ENCODE measurements at places on chromosomes 4 and X. TPM values are rescaled to one million over a fixed set of nuclear protein-coding genes. Genes with fewer than 3 reads are reported as not detected.

TRIM2 gene
- 12.2 TPM for polyA plus RNA-seq

TGIF2LX gene
- polyA plus RNA-seq, result not detected

TAPT1 gene
- polyA plus RNA-seq, result 10.7 TPM

ADH7 gene
- 2.2 TPM for polyA plus RNA-seq

GRCh38 chr4:67103001-67103747 is 442.1 kb downstream of the CENPC start:
- no peak overlapping the region for H3K4me3 ChIP-seq
- H3K27ac ChIP-seq, result no peak overlapping the region
- no peaks in the 10 kb centered on the region for H3K4me1 ChIP-seq
- no peaks in the 10 kb centered on the region for H3K36me3 ChIP-seq
- no peaks in the 10 kb centered on the region for H3K27me3 ChIP-seq
- DNase-seq, result no peak
